Stomach (tissue), 19 donors: ENCODE measurements at places on chromosomes 1 and 21. TPM values are rescaled to one million over a fixed set of nuclear protein-coding genes. Genes with fewer than 3 reads are reported as not detected.

DNA sequence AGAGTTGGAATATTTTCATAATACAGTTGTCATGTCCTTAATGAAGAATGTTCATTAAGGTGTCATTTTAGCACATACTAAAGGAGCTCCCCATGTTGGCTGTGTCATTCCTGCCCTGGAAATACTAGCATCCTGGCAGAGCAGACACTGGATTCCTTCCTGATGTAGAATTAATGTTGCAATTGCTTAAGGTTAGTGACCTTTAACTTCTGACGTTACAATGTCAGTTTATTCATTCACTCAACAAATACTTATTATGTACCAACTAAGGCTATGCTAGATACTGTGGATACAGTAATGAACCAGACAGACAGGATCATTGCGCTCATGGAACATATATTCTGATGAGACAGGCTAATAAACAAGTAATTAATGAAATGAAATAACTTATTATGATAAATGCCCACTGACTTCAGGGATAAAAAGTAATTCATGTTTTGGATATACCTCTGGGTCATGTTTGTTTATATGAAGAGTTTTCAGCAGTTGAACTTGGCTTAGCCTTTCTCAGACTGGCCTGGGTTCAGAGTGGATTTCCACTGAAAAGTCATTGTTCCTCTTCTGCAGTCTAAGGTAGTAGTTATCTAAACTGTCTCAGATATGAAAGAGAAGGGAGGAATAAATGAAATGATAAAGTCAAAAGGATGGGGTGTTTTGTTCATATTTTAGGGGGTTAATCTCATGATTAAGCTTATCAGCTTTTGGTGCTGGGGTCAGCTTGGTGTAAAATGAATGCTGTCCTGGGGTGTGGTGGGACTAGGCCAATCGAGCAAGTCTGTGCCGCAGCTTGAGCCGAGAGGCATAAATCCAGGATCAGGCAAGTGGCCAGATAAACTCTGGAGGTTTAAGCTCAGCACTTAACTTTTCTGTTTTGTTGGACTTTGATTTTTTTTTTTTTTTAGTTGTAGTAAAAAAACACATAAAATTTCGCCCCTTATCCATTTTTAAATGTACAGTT, 43.3 kb upstream of the KCNQ4 start:
- no peak for DNase-seq

DNA sequence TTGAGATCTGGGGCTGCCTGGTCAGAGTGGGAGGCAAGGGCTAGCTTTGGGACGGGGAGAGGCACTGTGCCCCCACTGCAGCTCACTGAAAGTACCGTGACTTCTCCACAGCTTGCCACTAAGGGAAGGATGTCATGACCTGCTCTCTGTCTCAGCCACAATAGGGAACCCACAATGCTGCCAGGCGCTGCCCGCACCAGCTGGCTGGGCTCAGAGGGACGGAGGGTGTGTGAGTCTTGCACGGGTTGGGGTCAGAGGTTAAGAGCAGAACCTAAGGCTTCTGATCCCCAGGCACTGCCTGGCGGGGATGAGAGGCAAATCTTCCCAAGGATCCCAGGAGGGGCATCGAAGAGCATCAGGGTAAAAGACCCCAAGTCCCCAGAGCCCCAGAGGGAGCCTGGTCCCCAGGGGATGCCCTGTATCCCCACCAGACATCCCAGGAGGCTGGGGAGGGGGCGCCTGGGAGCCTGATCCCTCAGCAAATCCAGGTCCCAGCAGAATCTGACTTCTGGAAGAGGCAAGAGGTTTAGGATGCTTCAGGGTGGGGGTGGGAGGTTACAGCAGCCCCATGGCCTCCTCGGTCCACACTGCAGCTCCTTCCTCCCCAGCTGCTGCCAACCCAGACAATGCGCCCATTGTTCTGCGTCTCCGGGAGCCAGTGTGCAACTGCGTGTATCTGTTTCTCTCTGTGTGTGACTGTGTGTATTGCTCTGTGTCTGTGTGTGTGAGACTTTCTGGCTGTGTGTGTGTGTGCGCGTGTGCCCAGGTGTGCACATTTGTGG, 2.0 kb upstream of the MARCKSL1 start:
- DNase-seq: peak; percentile 40

GRCh38 chr1:67683766-67684525, 1.1 kb upstream of the GADD45A start:
- no peak for DNase-seq

- DNase-seq: no peak
These were observed 4.9 kb upstream of the PRDM2 start for GRCh38 chr1:13694886-13695684.

- no peak for DNase-seq
These were observed 60.1 kb downstream of the IER5 start for GRCh38 chr1:181148636-181149035.

GRCh38 chr1:225412803-225413351, 15.0 kb downstream of the LBR start:
- peak; percentile 65 for DNase-seq

DNA sequence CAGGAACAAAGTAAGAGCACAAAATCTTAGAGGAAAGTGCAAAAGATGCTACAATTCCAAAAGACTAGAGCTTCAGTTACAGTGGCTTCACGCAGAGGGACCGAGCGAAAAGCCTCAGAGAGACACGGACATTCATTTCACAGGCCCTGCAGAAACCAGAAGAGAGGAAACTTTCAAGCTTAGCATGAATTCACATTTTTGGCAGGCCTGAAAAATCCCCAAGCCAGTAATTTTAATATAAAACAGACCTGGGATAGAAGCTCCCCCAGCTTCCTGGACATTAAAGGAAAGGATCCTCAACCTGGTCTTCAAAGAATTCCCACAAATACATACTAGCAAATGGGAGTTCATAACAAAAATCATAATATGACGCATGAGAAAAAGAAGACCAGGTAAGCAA, 66.2 kb downstream of the HSF2BP start:
- DNase-seq: no peak

- peak; percentile 55 for DNase-seq
These were observed 3.3 kb upstream of the LSM10 start for GRCh38 chr1:36400825-36401601.

DNA sequence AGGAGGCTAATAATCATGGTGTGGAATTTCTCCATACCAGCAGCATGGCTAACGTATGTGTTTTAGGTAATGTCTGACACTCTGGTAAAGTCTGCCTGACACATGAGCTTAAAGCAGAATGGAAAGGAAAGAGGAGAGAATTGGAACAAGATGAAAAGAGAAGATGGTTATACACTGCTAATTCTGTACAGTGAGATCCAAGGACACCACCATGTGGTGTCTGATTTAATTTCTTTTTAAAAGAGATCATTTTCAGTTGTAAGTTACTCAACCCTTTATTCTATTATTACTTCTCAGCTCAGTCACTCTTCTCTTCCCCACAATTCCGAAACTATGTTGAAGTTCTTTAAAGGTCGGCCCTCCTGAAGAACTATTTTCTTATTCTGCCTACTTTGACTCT, 15.6 kb downstream of the PRKAB2 start:
- DNase-seq: no peak

GRCh38 chr1:204292740-204293139, 67.0 kb downstream of the PLEKHA6 start:
- DNase-seq: peak; percentile 44

DNA sequence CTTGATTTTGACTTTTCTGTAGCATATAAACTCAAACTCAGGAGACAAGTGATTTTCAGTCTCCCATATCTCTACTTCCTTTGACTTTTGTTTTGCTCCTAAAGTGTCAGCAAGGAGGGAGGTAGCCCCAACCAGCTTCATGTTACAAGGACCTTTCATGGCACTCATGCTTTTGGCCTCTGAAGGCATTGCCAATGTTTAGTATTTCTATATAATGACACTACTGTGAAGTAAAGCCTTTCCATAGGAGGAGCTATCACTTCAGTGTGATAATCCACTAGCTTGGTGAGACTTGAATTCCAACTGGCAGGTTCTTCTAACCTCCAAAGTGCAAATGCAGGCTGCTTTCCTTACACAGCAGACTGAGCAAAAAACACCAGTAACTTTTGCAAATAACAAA, 14.4 kb downstream of the COLGALT2 start:
- no peak for DNase-seq

GRCh38 chr1:234478152-234478480, 863 bp downstream of the TARBP1 start:
- DNase-seq: peak; percentile 78

C4BPA gene
- total RNA-seq: not detected
